LNCaP clone FGC (cell line): ENCODE measurements at places on chromosomes 3 and 15.

- DNase-seq: no peak
These were observed 51.8 kb upstream of the ZDHHC23 start for GRCh38 chr3:113895964-113896363.

- no peak for DNase-seq
These were observed 228.8 kb downstream of the ISL2 start for GRCh38 chr15:76565366-76565765.

GRCh38 chr15:40243126-40243810 is 4.4 kb downstream of the PAK6 start:
- no peak for DNase-seq

DNA sequence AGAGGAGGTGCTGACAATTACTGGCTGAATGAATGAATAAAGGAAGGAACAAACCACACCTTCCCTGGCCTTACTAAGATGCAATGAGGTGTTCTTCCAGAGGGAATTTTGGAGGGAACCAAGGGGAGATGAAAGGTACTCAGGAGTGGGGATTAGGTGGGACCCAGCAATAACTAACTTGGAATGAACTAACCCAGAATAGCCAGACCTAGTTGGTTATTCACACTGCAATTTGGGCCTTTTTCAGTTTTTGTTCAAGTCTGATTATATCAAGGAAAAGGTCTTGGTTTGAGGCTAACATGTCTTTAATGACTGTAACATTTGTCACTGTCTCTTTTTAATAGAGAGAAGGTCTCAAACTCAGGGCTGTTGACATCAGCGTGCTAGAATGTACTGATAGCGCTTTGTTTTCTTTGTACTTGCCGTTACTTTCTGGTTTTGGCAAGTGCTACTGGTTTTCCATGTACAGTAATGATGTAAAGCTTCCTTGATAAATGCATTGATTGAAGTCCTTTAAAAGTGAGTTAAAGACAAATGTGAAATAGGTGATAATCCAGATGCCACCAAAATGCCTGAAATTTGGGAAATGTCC is 3.2 kb upstream of the PLXND1 start:
- DNase-seq: no peak

DNA sequence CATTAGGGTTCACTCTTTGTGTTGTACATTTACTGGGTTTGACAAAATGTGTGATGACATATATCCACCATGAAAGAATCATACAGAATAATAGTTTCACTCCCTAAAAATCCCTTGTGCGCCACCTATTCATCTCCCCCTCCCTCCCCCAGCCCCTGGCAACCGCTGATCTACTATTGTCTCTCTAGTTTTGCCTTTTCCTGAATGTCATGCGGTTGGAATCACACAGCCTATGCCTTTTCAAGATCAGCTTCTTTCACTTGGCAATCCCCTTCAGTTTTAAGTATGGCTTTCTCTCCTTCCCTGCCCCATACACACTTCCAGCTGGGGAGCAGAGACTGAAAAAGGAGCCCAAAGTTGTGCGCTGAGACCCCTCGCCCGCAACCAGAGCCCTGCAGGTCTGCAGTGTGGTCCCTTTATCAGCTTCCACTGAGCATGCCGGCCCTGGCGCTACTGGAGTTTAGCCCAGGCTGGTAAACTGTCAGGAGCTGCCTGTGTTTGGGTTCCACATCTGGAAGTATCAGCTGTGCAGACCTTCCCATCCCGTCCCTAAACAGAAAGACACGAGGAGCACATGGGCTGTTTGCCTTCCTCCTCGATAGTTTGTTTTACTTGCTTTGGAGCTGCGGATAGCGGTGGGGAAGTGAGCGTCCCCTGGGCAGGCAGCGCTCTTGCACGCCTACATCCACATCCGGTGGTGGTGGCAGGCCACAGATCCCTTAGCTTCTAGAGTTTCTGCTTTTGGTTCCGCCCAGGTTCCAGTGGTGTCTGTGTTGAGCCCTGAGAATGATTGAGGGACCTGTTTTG is 12.3 kb downstream of the BOC start:
- DNase-seq: no peak

DNA sequence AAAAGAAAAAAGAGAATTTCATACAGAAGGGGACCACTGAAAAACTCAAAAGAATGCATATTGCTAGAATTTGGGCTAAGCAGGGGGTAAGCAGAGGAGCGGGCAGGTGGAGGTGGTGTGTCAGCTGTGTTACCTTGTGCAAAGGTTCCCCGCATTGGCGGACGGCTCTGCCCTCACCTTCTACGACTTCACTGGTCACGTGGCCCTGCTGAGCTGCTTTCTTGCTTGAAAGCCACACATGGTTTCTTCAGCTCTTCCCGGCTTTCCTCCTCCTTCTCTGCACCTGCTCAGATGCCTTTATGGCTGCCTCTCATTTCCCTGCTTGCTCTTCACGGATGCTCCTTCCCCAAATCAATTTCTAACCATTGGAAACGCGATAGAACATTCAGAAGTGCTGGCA is 30.5 kb downstream of the FAH start:
- no peak for DNase-seq
